ENCODE measurements at places on chromosomes 5 and 9.

- no peak for DNase-seq
Observed at GRCh38 chr5:179771311-179771895, 22.4 kb upstream of the LTC4S start.

DNA sequence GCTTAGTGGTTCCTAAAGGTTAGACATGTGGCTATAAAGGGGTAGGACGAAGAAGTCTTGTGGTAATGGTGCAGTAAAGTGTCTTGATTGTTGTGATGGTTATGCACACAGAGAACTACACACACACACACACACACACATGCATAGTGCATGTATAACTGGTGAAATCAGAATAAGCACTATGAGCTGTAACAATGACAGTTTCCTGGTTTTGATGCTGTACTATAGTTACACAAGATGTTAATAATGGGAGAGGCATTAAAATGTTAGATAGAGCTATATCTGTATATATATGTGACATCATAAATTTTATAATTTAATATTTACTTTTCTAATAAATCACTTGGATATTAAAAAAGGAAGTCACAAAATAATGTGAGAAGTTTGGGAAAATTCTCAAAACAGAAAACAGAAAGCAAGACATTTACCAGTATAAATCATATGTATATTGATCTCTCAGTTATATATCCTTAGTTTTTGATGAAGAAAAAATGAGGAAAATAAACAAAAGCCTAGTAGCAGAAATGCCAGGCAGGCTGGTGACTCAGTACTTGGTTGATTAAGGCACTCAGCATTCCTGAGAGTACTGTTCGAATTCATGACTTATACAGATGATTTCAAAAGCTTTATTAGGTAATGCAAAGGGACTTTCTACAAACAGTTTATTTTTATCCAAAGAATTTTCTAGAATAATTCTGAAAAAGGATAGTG lies 350.5 kb upstream of the DAB2 start:
- no peak for DNase-seq

DNA sequence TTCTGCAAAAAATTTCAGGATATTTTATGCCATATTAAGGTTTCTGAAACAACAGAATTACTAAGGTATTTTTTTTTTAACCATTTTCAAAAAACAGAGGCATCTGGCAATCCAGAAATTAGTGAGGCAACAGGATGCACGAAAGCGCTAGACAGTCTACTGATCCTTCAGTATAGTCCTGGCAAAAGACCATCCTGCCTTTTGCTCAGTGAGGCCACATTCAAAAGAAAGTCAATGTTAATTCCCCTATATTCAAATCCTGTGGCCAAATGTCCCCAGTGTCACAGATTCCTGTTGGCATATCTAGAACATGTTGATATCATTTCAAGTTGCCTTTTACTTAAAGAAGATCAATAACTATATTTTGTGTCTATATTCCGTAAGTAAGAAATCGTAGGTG lies 13.1 kb upstream of the NFIB start:
- DNase-seq = no peak

- DNase-seq = no peak
Observed at GRCh38 chr9:34636791-34637355, 714 bp downstream of the SIGMAR1 start.

DNA sequence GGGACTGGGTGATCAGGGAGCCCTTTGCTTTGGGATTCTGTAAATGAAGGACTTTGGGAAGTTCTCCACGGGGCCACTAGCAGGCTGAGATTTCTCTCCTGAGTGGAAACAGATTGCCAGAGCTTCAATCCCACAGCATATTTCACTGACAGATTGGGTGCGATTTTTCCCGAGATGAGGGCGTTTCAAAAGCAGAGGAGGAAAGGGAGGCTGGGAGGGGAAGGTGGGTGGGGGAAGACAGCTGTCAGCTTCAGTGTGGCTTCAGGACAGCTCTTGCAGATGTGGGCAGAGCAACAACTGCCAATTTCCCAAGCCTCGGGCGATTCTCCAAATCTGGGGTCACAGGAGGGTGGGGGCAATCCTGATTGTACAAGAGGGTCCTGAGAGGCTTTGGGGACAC lies 258.5 kb upstream of the ADRA1B start:
- DNase-seq = no peak

- DNase-seq = no peak
Observed at GRCh38 chr9:134847752-134848432, 32.7 kb upstream of the FCN2 start.

GRCh38 chr9:109473329-109473728 lies 24.8 kb downstream of the PTPN3 start:
- no peak for DNase-seq

DNA sequence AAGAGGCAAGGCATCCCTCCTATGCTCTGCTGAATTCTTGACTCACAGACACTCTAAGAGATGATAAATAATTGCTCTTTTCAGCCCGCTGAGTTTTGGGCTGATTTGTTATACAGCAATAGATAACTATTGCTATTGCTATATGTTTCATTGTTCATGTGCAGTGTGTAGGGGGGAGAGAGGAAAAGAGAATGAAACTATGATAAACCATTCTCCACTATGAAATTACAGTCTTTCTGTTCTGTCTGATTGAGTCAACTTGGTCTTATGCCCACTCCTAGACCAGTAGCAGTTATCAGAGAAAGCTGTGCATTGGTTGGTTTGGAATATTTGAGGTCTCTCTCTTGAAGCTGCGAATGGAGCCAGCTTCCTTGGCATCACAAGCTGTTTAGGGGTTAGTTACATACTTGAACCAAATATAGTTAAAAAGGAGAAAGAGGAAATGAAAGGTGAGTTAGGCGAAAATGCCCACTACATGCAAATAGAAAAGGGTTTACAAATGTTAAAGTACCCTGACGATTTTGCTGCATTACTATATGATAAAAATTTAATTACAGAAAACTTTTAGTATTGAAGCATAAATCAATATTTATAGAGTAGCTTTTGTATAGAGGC lies 136.3 kb upstream of the ACTBL2 start:
- no peak for DNase-seq

- DNase-seq = no peak
Observed at GRCh38 chr5:174300941-174301761, 255.6 kb downstream of the NSG2 start.

GRCh38 chr9:5949103-5949699 lies 58.5 kb downstream of the MLANA start:
- DNase-seq = no peak

DNA sequence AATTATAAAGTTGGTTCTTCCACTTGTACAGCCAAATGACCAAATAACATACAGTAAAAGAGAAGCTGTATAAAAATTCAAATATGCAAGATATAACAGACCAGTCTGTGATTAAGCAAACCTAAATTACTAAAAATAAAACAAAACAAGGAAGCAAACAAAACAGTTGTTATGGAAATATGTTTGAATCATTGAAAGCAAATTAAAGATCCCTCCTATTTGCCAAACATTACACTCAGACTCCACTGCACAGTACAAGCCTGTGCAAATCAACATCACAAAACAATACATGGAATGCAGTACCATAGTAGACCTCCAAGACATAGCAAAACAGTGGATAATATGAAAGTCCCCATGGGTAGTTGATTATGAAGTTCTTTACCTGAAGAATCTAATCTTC lies 288.1 kb upstream of the PTGER4 start:
- no peak for DNase-seq

- no peak for DNase-seq
Observed at GRCh38 chr9:90616806-90617205, 25.8 kb downstream of the DIRAS2 start.

DNA sequence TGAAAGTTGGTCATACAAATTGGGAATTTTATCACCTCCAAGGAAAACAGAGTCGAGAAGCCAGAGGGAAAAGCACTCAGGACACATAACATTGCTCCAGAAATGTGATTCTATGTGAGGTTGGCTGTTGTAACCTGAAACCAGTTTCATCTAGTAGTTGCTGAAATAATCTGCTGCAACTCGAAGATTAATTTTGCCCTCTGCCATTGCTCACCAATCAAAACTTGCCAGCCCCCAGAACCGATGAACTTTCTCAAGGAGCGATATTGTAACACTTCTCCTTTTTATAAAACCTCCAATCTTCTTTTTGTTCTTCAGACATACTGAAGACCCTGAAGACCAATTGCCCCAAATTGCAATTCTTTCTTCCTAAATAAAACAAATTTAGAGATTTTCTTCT lies 31.1 kb downstream of the C5orf58 start:
- no peak for DNase-seq

DNA sequence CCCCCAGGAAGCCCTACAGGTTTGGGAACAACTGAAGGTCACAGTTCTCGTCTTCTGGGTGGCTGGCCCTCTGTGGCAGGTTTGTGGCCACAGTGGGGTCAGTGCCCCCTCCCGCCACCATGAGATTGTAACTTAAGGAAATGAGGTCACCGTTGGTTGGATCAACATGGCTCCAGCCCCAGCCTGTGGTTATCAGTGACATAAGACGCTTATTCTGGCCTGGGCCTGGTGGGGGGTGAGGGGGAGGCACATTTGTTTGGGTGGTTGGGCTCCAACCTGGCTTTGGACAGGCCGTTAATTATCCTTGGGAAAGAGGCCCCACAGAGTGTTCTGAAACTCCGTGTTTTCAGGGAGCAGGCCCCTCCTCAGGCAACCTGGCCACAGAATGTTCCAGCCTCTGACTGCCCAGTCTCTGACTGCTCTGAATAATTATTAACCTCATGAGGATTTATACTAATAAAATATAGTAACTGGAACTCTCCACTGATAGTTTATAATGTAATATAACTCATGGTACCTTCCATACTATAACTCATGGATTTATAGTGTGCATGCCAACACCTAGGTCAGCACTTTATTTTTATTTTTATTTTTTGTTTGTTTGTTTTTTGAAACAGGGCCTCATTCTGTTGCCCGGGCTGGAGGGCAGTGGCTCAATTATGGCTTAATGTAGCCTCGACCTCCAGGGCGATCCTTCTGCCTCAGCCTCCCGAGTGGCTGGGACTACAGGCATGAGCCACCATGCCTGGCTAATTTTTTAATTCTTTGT lies 58.0 kb upstream of the RPL26L1 start:
- peak; percentile 25 for DNase-seq

DNA sequence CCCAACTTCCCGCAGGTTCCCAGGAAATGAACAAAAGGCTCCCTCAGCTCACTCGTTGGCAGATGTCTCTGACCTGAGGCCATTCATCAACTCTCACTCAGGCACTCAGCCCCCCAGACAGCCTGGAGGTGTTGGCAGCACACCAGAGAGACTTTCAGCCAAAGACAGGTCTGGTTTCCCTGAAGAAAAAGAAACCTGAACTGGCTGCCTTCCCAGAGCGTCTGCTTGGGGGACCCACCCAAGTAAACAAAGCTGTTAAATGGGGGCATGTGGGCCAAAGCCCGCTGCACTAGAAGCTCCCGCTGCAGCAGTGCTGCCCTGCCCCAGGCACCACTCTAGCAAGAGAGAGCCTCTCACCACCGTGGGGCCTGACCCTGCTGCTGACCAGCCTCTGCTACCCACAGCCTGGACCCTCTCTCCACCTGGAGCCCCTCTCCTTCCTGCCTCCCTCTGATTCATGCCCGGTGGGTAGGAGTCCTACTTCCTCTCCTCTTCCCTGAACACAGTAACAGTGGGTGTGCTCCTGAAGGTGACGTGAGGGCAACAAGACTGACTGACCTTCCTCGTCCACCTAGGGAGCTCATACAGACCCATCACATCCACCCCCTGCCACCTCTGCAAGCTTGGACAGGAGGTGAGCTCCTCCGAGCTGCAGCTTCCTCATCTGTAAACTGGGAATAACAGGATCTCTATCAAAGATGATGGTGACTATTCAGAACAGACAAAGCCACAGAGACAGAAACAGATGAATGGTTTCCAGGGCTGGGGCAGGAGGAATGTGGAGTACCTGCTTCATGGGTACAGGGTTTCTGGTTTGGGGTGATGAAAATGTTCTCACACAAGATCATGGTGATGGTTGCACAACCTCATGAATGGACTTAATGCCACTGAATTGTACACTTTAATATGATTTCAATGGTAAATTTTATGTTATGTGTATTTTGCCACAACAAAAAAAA lies 31.0 kb upstream of the GABRP start:
- no peak for DNase-seq

- no peak for DNase-seq
Observed at GRCh38 chr9:93035821-93036351, 22.6 kb upstream of the SUSD3 start.

DNA sequence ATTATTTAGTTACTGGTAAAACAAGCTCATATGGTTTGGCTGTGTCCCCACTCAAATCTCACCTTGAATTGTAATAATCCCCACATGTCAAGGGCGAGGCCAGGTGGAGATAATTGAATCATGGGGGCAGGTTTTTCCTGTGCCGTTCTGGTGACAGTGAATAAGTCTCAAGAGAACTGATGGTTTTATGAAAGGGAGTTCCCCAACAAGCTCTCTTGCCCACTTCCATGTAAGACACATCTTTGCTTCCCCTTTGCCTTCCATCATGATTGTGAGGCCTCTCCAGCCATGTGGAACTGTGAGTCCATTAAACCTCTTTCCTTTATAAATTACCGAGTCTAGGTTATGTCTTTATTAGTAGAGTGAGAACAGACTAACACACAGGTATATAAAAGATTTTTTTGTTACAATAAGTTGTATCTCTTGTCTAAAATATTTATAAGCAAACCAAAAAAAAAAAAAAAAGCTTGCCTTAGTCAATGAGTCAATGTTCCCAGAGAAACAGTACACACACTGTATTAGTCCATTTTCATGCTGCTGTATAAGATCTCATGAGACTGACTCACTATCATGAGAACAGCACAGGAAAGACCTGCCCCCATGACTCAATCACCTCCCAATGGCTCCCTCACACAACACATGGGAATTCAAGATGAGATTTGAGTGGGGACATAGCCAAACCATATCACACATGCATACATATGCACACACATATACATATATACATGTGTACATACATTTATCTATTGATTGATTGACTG lies 138.3 kb downstream of the BASP1 start:
- no peak for DNase-seq

GRCh38 chr9:12730927-12731326 lies 37.7 kb downstream of the TYRP1 start:
- DNase-seq = no peak

DNA sequence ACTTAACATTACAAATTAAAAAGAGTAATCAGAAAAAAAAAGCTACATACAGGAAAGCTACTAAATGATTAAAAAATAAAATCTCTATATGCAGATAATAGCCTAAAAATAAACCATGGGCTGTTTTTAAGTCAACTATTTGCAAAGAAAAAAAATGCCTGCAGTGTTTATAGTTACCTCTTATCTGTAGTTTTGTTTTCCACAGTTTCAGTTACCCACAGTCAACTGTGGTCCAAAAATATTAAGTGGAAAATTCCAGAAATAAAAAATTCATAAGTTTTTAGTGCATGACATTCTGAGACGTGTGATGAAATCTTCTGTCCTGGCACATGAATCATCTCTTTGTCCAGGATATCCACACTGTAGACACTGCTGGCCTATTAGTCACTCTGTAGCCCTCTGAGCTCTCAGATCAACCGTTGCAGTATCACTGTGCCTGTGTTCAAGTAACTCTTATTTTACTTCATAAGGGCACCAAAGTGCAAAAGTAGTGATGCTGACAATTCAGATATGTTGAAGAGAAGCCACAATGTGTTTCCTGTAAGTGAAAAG lies 59.2 kb downstream of the PRELID2 start:
- no peak for DNase-seq

Data from midbrain (tissue), 1 donor.